ENCODE measurements at places on chromosomes 16 and 17.

DNA sequence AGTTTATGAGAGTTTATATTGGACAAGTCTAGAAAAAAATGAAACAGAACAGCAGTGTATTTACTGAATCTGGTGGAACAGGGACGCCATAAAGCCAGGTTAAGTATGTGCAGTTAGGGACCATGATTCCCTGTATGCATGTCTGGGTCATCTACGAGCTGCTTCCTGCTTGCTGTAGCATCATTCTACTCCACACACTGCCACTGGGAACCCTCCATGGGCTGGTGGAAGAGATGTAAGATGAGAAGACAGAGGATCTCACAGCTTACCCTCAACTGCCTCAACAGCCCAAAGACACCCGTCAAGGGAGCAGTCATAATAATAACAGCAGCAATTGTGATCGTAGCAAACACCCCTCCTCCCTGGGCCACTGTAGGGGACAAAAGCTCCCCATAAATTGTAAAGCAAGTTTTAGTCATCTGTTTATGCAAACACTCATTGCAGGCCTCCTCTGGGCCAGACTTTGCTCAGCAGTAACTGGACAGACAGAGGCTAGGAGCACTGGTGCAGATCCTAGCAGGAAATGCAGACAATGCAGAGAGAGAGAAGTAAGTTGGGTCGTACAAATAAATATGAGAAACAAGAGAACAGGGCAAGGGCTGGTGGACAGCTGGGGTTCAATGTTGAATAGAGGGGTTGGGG, 188.0 kb downstream of the SOX9 start:
- DNase-seq: no peak

DNA sequence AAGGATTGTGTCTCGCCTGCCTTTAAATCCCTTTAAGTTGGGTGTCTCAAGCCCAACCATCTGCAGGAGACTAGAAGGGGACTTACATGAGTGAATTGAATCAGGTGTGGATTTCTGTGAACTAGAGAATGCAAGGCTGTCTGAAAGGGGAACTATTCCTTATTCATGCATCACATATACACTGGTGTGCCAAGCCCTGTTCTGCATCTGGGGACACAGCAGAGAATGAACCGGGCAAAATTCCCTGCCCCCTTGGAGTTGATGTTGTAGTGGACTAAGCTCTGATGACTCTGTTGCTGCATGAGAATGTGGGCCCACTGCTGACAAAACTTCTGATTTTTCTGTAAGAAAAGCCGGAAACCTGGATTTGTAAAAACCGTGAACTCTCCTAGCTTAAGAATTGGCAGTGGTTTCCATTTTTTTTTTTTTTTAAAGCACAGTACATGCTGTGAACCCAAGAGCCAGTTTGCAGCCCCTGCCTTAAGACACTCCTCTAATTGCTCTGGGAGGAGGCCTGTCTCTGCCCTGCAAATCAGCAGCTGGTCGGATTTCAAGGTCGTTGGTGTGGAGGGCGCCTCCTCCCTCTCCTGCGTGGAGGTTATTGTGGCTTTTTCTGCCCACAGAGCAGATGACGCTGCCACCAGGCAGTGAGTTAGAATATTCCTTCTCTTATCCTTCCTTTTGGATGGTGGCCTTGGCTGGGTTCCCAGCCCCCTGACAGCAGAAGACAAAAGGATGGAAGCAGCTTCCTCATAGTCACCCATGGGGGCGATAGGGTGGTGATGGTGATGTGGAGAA, 131.0 kb downstream of the PRKCB start:
- DNase-seq: peak; percentile 53

GRCh38 chr17:72539981-72540897, 419.4 kb downstream of the SOX9 start:
- DNase-seq: peak; percentile 50

DNA sequence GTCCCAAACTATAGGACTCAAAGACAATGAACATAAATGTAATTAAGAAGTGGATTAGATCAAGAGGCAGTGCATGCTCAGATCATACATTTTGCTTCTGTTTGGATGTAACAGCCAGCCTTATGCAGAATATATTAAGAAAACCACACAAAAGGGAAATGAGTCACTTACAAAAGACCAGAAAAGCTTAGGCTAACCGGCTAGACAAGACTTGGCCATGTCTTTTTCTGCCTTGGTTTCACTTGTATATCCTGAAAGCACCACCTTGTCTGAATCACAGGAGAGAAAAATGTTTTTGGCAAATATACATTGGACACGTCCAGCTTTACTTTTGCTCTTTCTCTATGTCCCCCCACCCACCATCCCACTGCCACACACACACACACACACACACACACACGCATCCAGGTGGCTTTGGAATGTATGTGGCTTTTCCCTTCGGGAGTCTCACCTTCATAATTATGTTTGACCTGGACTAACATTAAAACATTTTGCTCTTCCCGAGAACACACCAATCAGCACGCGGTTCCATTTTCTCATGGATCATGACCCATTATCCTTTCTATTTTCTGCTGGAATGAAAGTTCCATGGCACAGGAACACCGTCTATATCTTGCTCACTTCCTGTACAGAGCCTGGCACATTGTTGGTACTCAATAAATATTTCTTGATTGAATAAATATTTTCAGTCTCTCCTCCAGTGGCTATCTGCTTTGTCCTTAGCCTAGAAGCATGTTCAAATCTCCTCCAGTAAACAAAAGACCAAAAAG, 64.6 kb downstream of the CDK5R1 start:
- DNase-seq: peak; percentile 25

- DNase-seq: peak; percentile 79
Observed at GRCh38 chr17:58232707-58233156, 5.7 kb upstream of the LPO start.
